ENCODE measurements at places on chromosomes 5 and 9. TPM values are rescaled to one million over a fixed set of nuclear protein-coding genes. Genes with fewer than 3 reads are reported as not detected.

DNA sequence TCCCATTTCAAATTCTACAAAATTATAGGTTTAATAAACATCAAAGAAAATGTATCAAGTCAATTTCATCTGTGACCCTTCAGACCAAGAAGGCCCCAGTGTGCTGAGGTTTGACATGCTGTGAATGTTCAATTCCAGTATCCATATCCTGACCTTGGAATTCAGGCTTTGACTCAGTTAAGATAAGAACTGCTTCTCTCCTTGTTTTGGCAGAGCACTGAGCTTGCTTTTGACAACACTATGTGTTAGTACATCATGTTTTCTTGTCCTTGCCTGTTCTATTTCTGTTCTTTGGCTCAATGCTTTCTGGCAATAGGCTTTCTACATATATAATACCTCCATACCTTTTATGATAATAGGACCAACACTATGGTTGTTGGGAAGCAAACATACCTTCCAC is 105.6 kb downstream of the PLCXD3 start:
- DNase-seq: no peak

DNA sequence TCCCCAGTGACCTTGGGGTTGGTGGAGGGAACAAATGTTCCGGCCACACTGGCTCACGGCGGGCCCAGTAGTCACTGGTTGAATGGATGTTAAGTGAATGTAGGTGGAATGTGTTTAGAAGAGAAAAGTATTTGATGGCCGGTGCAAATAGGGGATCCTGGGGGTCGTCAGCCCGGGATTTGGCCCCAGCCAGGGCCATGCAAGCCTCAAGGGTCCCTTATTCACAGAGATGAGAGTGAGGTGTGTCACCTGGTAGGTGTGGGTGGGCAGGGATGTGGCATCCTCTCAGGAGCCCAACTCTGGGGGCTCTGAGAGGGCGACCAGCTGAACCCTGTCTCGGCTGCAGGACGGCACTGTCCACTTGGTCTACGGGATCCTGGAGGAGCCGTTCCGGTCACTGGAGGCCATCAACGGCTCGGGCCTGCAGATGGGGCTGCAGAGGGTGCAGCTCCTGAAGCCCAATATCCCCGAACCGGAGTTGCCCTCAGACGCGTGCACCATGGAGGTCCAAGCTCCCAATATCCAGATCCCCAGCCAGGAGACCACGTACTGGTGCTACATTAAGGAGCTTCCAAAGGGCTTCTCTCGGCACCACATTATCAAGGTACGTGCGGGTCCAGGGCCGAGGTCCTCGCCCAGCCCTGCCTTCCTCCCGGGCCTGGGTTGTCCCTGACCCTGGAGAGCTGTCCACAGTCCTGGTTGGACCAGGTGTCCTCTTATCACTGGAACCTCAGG is 5.9 kb downstream of the DBH start:
- DNase-seq: no peak

GRCh38 chr5:52771343-52772039 is 16.2 kb upstream of the ITGA1 start:
- DNase-seq: peak; percentile 63

DNA sequence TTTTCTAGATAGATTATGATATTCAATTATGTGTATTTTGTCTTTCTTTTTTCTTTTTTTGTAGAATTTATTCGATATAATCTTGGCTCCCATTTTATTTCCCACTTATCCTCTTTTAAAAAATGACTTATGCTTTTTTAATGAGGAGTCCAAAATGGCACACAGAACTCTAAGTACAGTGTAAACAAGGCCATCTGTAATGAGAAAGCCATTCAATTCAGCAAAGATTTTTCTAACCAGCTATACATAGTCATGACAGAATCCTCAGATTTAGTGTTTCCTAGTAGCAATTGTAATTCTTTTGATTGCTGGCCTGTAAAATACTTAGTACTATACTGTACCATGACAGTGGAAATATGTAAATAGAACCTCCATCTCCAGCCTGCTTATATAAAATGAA is 651.4 kb downstream of the RAB3C start:
- no peak for DNase-seq

DNA sequence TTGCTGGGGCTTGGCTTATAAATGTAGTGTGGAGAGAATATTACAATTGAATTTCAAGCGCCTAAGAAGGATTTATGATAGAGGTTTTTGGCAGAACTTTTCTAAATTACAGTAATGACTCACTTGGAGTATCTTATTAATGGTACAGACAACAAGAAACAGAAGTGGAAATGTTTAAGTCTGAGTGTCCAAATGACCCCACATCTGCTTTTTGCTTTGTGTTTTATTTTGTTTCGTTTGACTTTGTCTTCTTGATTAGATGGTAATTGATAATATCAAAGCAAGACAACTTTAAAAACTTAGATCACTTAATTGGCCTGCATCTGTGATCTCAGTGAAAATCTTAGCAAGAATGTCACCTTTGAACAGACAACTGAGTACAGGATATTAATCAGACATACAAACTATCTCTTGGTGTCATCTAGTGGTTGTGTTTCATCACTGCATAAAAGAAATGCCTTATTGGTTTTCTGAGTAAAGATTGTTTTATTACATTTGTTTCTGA is 577.4 kb downstream of the ISL1 start:
- DNase-seq: no peak

GRCh38 chr5:43040287-43041098 is at the start of gene ANXA2R:
ANXA2R (minus strand) TSS chr5:43040319; CDS start chr5:43040046, 273 bp downstream.
- DNase-seq: peak; percentile 96

GRCh38 chr5:24320643-24321042 is 324.1 kb downstream of the CDH10 start:
- DNase-seq: no peak

- no peak for DNase-seq
These were observed 133.7 kb downstream of the DMAC1 start for GRCh38 chr9:7665874-7666273.

DNA sequence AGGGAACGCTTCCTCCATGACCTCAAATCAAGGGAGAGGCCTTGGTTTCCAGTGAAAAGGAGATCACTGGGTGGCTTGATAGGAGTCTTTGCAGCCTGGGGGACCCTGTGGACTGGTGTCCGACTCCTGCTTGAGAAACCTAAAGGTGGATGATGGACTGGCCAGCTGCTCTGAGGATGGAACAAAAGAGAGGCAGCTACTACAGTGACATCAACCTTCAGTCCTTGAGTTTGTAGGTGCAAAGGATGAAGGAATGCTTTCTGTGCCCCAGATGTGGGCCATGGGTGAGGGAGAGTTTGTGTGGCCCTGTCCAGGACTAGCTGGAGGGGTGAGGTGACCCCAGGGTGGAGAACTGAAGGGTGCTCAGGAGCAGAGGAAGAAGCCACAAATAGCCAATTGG is 114.4 kb upstream of the TBC1D2 start:
- DNase-seq: no peak

DNA sequence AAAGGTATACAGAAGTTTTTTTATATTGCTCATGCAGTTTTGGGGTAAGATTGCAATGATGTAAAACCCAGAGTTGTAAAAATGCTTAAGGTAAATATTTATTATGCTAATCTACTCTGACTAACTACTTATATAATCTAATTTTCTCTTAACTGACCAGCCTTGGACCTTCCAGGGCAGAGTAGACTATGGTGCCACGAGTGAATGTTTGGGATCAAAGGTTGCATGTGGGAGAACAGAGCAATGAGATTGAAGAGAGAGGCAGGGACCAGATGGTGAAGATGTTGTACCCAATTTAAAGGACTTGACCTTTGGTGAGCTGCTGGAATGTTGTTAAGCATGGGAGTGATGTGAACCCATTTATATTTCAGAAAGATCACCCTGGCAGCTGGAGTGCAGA is 34.8 kb upstream of the PANK3 start:
- DNase-seq: no peak

DNA sequence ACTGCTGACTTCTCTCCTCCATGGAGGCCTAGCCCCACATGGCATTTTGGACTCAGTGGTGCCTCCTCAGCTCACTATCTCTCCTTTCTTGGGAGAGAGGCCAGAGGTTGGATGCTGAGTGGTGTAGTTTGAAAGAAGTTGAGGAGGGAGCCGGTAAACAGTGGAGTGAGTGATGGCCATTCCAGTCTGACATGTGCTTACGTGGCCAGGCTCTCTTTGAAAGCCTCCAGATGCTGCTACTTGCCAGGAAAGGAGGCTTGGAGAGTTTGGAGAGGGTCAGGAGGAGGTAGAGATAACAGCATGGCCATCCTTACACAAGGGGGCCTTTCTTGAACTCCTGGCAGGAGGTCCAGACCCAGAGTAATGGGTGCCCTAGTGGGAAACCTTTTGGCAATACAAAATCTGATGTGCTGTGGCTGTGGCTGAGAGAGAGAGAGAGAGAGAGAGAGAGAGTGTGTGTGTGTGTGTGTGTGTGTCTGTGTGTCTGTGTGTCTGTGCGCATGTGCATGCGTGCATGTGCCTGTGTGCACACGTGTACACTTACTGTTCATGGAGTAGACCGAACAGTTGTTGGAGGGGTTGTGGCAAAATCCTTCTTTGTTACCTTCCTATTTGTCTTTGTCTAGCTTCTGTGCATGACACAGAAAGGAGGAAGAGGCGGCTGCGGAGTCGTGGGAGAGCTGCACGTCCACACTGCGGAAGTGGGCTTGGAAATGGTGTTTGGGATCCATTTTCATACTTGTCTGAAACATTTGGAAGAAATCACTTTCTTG is 37.8 kb downstream of the RALGPS1 start:
- DNase-seq: no peak

DNA sequence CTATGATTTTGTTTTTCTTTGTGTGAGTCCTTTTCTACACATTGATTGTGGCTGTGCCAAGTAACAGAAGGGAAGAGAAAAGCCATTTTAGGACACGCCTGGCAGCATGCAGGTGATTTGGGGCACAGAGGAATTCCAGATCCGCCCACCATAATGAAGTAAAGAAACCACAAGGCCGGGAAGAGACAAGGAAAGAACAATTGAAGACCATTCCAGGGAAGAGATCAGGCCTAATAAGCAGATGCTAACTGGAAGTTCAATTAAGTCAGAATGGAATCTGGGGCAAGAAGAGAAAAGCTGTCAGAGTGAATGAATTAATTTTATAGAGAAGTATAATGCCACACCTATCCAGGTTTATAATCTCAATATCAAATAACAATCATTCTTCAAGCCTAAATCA is 110.2 kb upstream of the ISL1 start:
- no peak for DNase-seq

GRCh38 chr9:111352545-111352944 is 22.5 kb upstream of the OR2K2 start:
- DNase-seq: no peak

- no peak for DNase-seq
These were observed 265.8 kb upstream of the ANKH start for GRCh38 chr5:15137414-15137813.

DNA sequence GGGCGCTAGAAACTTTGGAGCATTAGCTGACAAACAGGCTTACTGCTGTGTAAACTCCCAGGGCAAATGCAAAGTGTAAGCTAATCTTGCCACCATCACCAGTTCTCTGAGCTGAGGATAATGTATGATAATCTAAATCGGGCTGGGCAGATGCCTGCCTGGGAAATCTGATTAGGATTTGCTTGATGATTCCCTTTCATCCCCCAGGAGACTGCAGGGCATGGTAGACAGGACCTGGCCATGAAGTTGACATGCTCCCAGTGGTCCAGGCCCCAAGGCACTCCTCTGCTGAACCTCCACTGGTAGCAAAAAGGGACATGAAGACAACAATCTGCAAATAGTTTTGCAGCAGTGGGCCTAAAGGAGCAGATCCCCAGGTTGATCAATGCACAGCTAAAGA is 317.5 kb downstream of the SPOCK1 start:
- no peak for DNase-seq

The NFIL3 gene
- 122 TPM for total RNA-seq

The TAF11L9 gene
- not detected for total RNA-seq

The FBP1 gene
- 0.47 TPM for total RNA-seq

The STXBP1 gene
- 15.9 TPM for total RNA-seq

The KIF24 gene
- 5.9 TPM for total RNA-seq

The IER5L gene
- 2.6 TPM for total RNA-seq

The HTR4 gene
- not detected for total RNA-seq

The SMIM33 gene
- total RNA-seq: 0.46 TPM

The NPR3 gene
- 0.05 TPM for total RNA-seq

The MEGF10 gene
- total RNA-seq: not detected

Measured in activated CD4-positive, alpha-beta T cell treated with anti-CD3 and anti-CD28 coated beads for 36 hours (primary cell).